ENCODE measurements at places on chromosomes 2 and 18.

GRCh38 chr2:120963997-120964705 lies 228.5 kb downstream of the GLI2 start:
- DNase-seq, result no peak

GRCh38 chr2:39218391-39218790 lies 25.4 kb downstream of the CDKL4 start:
- no peak for DNase-seq

GRCh38 chr2:38178556-38179419 lies 102.8 kb upstream of the CYP1B1 start:
- no peak for DNase-seq

- no peak for DNase-seq
Observed at GRCh38 chr18:59039449-59039848, 100.2 kb upstream of the SEC11C start.

- no peak for DNase-seq
Observed at GRCh38 chr2:189880429-189880828, 96.2 kb downstream of the PMS1 start.

- DNase-seq, result no peak
Observed at GRCh38 chr2:25756536-25756935, 83.2 kb upstream of the DTNB start.

DNA sequence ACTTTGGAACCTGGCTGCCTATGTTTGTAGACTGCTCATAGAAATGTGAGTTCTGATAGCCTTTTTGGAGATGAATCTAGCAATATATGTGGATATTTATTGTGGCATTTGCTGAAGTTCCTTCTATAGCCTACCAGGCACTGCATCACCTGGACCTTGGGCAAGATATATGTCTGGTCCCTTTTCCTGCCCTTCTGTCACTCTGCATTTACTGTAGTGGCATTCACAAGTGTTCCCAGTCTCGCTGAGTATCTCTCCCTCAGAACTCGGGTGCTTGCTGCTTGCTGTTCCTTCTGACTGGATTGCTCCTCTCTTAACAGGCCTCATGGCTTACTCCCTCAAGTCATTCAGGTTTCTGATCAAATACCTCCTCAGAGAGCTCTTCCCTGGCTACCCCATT lies 145.0 kb downstream of the UBE2E3 start:
- no peak for DNase-seq

DNA sequence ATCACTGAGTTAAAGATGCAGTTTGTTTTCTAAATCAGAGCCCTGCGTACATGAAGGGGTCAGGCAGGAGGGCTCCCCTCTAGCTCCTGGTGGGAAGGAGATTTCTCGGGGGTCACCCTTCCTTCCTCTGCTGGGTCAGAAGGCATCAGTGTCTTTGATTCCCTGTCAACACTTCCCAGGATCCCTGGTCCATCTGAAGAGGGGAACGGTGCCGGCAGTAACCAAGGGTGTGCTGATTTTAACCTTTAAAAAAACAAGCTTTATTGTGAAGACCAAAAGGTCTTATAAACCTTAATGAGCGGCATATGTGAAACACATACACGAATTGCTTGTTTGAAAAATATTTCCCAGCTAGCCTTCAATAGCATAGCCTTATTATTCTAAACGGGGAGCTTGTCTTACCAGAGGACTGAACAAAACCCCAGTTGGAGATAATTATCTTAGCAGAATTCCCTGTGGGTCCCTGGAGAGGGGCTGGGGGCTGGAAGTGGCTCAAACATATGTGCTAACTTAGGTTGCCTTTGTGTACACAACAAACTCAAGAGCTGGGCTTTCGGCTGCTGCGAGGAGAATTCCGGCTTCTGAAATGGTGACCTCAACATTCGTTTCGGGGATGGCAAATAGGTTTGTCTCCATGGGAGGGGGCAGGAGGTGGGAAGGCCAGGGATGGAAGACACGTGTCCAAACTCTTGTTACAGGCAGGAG lies 114.9 kb upstream of the MYCN start:
- DNase-seq, result no peak

GRCh38 chr18:22930089-22930713 lies 2.9 kb upstream of the RBBP8 start:
- DNase-seq, result peak; percentile 71

DNA sequence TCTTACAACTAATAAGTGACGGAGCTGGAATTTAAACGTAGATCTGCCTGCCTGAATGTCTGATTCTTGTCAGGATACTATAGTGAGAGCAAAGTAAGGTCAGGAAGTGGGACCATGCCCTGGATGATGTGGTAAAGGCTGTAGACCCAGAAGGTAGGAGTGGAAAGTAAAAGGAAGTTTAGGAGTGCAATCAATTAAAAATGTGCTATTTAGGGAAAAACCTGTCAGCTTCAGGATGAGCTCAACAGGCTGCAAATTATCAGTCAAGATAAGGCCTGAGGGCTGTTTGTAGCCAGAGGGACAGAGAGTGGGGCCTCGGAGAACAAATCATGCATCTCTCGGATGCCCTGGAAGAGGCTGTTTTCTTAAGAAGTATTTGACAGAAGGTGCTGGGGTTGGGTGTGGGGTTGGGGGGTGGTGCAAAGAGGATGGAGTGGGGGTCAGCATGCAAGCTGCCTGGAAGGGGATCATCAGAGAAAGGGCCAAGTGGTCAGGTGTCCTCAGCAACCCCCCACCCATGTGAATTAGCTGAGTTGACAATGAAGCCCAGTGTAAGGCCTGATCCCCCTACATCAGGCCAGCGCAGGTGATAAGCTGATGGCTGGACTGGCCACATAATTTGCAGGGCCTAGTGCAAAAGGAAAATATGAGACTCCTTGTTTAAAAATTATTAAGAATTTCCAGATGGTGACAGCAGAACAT lies 53.2 kb upstream of the MAPRE3 start:
- DNase-seq, result no peak

- DNase-seq, result no peak
Observed at GRCh38 chr2:49616800-49617199, 462.5 kb upstream of the FSHR start.

DNA sequence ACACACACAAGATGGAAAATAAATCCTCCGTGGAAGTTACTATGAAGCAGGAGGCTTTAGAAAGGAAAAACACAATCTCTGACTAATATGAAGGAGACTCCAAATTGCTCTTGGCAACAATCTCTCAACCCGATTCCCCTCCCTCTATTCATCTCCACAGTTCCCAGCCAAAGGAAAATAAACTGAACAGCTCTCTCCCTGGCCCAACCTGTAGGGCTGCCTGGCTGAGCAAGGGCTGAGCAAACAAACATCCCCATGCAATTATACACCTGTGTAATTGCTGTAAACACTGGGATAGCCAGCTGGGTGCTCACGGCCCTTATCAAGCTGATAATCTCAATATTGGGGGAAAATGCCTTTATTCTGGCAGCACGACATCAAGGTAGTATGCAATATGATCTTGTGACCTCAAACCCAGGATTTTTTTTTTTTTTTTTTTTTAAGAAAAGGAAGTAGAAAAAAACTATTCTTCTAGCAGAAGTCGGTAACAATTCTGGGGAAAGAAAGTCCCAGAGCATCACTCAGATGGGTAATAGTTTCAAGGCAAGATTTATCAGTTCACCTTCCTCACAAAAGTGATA lies 203.3 kb upstream of the SMAD2 start:
- DNase-seq, result no peak

DNA sequence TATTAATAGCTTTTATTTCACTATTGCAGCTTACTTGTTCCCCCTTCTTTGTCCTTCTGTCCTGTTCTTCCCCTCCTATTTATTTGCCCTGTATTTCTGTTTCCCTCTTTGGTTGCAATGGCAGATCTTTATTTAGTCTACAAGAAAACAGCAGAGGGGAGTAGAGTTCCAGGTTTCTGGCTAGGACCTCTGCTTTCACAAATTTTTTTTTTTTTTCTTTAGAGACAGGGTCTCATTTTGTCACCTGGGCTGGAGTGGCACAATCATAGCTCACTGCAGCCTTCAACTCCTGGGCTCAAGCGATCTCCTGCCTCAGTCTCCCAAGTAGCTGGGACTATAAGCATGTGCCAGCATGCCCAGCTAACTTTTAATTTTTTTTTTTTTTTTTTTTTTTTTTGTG lies 188.1 kb upstream of the SPRED2 start:
- no peak for DNase-seq

GRCh38 chr2:58064086-58064485 lies 17.5 kb downstream of the VRK2 start:
- no peak for DNase-seq

GRCh38 chr2:27772804-27773203 lies 1.3 kb downstream of the MRPL33 start:
- DNase-seq, result no peak

- DNase-seq, result no peak
Observed at GRCh38 chr2:69466728-69467127, 29.5 kb upstream of the NFU1 start.

DNA sequence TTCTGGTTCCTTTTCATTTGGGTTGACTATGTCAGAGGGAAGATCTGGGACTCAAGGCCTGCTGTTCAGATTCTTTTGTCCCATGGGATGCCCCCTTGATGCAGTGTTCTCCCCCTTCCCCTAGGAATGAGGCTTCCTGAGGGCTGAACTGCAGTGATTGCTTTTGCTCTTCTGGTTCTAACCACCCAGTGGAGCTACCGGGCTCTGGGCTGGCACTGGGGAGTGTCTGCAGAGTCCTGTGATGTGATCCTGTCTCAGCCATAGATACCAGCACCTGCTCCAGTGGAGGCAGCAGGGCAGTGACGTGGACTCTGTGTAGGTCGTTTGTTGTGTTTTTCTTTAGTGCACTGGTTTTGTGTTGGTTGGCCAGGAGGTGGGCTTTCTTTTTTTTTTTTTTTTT lies 32.1 kb upstream of the RHOB start:
- DNase-seq, result no peak

- DNase-seq, result no peak
Observed at GRCh38 chr2:205617905-205618304, 64.4 kb upstream of the NRP2 start.

GRCh38 chr2:41933046-41933420 lies 114.8 kb upstream of the PKDCC start:
- DNase-seq, result no peak

DNA sequence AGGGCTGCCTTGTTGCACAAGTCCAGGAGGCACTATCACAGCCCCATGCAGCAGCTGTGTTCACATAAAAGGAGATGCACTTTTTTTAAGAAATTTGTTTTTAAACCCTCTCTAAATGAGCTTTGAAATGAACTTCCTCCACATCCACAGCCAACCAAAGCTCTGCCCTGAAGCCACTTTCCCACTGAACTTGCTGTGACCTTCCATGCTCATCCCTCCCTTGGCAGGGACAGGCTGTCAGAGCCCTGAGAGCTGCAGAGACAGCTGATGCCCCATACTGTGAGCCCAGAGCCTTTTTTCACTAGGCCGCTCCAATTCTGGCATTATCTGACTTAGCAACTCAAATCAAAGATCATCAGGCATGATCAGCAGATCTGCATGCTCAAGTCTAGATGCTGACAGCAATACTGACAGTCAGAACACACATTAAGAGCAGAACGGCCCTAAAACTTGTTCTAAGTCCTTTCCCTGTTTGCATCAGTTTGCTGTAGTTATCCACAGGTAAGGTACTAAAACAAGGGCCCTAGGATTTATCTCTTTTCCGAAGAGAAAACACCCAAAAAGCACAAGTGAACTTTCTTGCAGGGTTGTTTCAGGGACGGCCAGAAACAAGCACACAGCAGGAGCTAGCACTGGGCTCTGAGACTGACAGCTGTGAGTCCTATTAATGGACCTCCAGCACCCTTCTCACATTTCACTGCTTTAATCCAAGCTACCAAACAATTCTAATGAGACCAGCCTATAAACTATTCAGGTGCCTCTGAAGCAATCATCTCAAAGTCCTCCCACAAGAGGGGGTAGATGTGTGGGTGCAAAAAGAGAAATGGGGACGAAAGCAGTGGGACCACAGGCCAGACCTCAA lies 34.9 kb downstream of the RNU4ATAC start:
- no peak for DNase-seq

DNA sequence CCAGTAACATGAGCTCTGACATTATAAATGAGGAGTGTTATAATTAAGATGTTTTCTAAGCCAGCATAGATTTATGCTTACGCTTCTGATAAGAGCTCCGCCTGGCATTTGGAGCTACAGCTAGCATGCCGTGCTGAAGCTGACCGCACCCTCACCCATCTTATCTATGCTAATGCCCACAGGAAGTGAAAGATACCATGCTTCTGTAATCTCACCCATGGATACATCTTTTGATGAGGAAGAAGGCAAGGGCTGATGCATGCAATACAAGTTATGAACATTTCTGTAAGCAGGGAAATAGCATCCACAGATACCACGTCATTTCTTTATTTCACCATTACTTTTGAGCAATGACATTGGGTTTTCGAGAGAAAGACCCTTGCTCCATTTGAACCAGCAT lies 82.3 kb downstream of the ARL4C start:
- DNase-seq, result no peak

DNA sequence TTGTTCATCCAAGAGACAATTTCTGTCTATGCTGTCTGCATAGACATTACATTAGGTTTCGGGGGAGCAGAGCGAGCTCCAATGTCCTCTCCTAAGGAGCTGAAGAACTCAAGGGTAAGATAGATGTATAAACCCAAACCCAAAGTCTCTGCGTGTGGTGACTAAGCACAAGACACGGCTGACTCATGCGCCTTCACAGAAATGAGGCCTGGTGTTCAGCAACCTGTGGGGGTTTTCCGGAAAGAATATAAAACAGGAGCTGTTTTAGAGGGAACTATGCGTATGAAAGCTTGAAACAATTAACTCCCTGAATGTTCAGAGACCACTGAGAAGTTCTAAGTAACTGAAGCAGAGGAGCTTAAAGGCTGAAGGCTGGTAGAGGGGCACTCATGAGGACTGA lies 154.7 kb downstream of the SOX11 start:
- DNase-seq, result no peak

DNA sequence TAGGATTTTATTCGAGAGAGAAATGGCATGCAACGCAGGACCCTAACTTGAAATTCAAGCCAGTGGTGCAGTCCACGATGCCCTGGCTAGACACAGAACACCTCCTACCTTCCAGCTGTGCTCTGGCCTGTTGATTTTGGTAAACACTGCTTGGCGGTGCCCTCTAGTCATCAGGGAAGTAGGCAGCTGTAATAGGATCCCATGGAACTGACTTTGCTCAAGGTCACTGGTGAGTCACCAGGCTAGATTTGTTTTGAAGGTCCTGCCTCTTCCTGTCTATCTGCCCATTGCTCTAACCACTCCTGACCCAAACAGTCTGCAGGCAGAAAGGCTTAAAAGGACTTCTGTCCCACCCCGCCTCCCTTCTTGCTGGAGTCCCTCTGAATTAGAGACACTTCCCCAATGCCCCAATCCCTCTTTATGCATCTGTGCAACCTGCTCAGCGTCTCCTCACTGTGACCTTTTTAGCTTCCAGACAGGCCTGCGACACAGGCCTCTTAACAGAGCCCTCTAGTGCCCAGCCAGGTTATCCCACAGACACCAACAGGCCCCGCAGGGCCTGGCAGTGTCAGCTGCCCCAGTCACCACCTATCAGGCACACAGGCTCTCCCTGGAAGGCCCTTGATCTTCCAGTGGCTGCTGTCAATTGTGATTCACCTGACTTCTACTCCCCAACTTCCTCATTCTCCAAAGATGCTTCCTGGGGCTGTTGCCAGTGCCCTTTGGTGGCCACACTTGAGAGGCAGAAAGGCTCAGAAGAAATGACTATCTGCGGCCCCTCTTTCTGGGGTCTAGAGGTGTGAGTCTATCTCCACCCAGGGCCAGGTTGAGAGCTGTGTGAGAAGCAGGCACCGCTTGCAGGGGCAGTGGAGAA lies 5.2 kb downstream of the TMEM127 start:
- DNase-seq, result no peak

- DNase-seq, result no peak
Observed at GRCh38 chr2:233676046-233676445, 4.3 kb downstream of the UGT1A9 start.

Measured in stimulated activated CD8-positive, alpha-beta memory T cell treated with anti-CD3 and anti-CD28 coated beads, Interleukin-7, amount 100 ng/mL, for 1 hour (primary cell).